Left hindlimb (tissue), 1 donor: ENCODE measurements at places on chromosomes 16 and 17.

DNA sequence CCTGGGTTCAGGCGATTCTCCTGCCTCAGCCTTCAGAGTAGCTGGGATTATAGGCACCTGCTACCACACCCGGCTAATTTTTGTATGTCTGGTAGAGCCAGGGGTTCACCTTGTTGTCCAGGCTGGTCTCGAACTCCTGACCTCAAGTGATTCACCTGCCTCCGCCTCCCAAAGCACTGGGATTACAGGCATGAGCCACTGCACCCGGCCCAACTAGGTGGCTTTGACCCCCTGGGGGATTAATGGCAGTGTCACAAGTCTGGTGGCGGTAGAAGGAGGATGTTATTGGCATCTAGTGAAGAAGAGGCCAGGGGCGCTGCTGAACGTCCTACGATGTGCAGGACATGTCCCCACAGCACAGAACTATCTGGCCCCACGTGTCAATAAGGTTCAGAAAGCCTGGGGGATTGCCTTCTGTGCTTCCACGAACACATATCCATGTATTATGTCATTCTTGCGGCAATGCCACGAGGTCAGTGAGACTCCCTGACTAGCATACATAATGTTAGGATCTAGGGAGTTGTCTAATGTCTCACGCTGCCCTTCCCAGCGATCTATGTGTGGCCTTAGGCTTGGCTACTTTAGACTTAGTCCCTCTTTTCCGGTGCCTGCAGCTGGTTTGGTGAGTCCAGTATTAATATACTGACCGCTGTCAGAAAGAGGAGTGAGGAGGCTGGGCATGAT is 75.8 kb downstream of the ABCC6 start:
- DNase-seq = no peak

- DNase-seq = no peak
These were observed 192.9 kb upstream of the DYNLRB2 start for GRCh38 chr16:80347900-80348299.

GRCh38 chr16:25013751-25014499 is 1.2 kb downstream of the ARHGAP17 start:
- DNase-seq = no peak

GRCh38 chr17:59151591-59151990 is 3.4 kb downstream of the SKA2 start:
- DNase-seq = no peak

DNA sequence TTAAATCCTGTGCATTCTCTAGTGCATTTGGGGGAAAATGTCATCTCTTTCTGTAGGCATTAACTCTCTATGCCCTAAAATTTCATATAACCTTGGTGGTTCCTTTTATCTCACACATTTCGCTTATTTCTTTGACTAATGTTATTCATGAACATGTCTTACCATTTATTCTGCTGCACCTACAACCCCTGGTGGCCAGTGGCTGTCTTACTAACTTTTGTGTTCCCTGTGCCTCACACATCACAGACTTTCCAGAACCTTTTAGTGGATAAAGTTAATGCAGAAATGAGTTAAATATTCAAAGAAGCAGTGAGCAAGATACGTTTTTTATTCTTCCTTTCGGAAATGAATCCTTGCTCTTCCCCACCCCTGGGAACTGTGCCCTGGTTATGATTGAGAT is 111.9 kb downstream of the CDH13 start:
- DNase-seq = no peak

DNA sequence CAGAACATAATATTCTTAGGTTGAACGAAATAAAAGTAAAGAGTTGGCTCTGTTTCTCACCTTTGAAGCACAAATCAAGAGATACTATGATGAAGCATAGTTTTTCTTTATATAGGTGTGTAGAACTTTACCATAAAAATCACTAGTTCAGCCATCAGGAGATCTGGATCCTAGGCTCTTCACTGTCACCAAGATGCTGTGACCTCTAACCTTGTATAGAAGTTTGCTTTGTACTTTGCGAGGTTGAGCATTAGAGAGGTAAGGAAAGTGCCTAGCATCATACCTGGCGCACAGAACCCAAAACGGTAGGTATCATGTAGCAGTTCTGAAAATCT is 553 bp upstream of the CDC6 start:
- DNase-seq = no peak

DNA sequence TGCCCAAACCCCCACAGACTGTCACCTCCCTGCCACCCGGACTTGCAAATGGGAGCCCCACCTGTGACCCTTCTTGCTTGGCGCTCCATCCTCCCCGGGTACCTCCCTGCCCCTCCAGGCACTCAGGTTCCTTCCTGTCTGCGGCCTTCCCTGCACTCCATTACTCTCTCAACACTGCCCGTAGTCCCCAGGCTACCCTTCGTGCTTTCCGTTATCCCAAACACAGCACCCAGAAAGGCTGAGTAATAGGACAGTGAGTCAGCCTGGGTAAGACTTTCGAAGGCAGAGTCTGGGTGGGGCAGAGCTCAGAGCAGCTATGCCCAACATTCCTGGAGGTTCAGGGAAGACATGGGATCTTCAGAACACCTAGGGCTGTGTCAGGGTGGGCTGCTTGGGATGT is 16.6 kb upstream of the C16orf74 start:
- DNase-seq = no peak

- no peak for DNase-seq
These were observed 14.3 kb downstream of the CYTH1 start for GRCh38 chr17:78767806-78768205.

DNA sequence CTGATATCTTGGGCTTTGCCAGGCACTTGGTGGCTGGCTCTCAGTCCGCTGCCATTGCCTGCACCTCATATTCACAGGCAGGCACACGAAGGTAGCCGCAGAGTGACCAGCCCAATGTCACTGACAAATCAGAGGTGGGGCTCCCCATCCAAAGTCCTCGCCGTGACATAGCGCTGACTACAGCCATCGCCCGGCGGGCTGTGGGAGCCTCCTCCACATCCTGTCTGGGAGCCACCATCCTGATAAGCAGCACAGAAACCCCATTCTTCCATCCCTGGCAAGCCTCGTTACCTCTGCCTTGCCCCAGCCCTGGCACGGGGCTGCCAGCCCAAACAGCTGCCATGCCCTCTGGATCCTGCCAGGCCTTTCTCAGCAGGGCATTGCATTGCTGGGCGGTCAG is 437.8 kb downstream of the SLC39A11 start:
- DNase-seq = no peak

- DNase-seq = no peak
These were observed 24.2 kb downstream of the SGSH start for GRCh38 chr17:80195671-80196529.

DNA sequence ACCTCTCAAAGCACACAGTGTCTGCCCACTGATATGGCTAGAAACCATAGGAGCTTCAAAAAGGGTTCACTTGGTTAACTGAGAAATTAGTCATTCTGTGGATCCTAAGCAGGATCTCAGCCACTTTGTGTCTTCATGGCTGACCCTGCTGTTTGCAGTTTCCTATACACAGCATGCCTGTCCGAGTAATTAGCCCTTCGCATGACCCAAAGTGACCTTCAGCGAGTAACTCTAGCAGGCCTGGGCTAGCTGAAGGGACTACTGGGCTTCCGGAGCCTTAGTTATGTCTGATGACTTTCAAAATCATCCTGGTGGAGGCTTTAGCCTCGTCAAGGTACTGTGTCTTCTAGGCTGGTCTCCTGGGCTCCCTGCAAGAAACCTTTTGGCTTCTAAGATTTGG is 28.9 kb upstream of the FBXW10B start:
- DNase-seq = no peak

DNA sequence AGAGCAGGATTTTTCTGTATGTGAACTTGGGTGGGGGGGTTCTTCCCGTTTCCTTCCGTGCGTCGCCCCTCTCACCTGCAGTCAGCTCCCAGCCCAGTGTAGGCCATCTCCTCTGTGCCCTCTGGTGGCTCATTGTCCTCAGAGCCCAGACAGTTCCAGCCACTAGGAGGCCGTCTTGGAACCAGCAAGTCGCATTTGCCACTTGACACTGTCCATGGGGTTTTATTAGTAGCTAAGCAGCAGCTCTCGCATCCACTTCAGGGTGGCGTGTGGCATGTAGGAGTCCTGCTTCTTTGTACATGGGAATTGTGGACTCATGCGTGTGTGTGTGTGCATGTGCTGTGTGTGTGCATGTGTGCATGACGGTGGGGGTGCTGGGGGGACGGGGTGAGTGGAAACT is 74.0 kb downstream of the SEC14L1 start:
- DNase-seq = no peak
